Nucleus accumbens (tissue), 56 donors: ENCODE measurements at places on chromosomes 3 and 15.
A peak's percentile ranks its signal among the peaks of the same experiment; 100 is the strongest.

DNA sequence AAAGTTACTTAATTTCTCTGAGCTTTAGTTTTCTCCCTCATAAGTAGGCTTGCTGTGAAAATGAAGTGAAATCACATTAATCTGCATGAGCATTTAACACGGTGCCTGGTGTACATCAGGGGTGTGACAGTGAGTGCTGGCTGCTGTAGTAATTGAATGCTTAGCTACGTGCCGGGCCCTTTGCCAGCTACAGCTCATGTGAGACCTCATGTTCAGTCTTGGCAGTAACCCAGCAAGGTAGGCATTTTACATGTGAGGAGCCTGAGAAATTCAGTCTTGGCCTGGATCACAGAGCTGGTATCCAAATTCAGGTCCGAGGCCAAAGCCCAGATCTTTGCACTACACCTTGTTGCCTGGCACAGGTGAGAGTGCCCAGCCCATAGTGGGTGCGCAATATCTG, 9.1 kb downstream of the GHRL start:
- peak; percentile 17 for DNase-seq

GRCh38 chr3:66501483-66502244, 842 bp upstream of the LRIG1 start:
- DNase-seq, result no peak

- DNase-seq, result no peak
These were observed 101.5 kb upstream of the CBLB start for GRCh38 chr3:105970283-105970682.

DNA sequence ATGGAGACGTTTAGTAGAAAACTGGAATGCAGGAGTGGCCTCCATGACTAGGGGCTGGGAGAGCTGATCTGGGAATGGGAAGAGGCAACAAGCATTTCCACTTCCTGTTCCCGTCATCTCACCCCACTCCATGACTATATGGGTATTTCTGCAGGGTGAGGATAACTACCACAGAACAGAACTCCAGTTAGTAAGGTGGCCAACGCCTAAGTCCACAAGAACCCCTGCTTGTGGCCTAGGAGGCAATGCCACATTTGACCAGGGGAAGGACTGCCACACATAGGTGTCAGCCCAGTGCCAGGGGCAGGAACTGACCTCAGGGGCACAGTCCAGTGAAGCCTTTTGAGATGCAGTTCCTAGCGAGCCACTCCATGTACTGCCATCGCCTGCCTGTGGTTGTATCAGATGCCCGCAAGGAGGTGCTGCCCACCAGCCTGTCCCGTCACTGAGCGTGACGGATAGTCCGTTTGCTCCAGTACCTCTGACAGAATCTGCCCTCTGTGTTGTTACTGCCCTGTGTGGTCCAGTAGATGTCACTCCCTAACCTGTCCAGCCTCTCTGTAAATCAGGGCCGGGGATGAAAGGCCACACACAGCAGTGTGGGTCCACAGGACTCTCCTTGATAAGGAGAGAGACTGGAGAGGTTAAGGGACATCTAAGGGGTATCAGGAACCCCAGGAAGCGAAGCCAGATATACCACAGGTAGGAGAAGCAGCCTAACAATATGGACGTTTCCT, 3.5 kb upstream of the MTFMT start:
- DNase-seq, result no peak

DNA sequence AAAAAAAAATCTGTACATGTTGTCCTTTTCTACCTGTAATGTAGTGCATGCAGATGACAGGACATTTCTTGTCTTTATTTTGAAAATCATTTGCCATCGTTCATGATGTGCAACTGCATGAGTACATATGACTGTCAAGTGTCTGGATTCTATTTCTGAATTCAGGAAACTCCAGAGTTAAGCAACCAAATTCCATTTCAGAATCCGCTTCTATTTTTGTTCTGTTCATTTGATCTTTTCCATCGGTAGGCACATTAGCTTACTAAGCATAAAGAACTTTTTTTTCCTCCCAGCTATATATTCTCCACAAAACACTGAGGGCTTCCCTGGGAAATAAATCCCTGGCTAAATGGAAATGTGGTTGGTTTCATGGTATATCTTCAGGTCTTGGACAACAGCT, 365.6 kb downstream of the PTPRG start:
- DNase-seq, result no peak

- no peak for DNase-seq
These were observed 291.3 kb upstream of the TRIM42 start for GRCh38 chr3:140386357-140387100.

- DNase-seq, result no peak
These were observed 36.5 kb upstream of the DUSP7 start for GRCh38 chr3:52092891-52093290.

DNA sequence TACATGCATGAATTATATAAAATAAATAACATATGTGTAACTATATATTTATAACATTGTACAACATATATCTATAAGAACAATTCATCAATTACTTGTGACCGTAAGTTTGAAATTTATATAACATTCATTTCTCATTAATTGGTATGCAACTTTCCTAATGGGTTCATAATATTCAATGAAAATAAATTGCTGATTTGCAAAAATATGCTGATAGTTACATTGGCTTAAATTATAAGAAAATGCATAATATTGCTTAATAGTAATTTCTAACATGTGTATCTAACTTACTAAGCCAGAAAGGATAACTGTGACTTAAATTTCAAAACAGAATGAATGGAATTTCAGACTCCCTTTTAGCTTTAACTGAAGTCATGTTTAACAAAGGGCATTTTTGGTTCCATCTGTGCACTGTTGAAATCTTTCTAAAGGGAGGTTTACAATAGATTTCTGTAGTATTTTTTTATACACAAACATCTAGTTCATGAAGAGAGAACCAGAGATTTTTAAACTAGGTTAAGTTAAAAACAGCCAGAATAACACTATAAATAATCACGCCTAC, 310.9 kb downstream of the TBC1D5 start:
- DNase-seq, result no peak

GRCh38 chr3:114057011-114057347, 442 bp downstream of the QTRT2 start:
- DNase-seq, result no peak

DNA sequence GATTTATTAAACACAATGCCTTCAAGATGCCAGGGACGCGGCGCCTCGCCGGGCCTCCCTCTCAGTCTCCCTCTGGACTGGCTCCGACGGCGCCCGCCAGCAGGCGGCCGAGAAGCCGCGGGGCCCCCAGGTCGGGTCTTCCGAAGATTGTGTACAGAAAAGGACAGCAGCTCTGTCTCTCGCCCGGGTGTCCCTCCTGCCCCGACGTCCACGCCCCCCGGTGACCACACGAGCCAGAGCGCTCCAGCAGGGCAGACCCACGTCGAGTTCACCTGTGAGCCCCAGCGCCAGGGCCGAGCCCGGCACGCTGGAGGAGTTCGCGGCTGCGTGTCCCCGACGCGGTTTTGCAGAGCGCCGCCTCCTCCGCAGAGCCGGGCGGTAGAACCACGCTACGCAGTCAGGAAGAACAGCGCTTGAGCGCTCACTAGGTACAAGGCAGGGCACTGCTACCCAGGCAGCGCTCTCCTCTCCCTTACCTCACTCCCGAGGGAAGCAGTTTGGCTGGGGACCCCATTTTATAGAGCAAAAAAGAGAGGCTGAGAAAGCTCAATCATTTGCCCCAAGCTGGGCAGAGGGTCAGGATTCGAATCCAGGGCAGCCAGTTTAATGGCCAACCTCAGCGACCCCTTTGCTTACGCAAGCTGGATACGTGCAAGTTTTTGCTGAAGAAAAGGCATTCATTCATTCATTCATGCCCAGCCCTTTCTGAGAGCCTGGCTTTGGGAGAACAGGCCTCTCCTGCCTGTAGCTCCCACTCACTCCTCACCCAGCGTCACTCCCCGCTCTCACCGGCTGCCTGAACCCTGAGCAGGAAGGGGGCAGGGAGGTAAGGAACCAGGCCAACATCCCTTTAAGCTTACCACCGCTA, 3.0 kb upstream of the TLE3 start:
- no peak for DNase-seq

- no peak for DNase-seq
These were observed 23.1 kb downstream of the SLC6A11 start for GRCh38 chr3:10839167-10839566.

GRCh38 chr3:193884652-193885051, 251.3 kb upstream of the HES1 start:
- no peak for DNase-seq

DNA sequence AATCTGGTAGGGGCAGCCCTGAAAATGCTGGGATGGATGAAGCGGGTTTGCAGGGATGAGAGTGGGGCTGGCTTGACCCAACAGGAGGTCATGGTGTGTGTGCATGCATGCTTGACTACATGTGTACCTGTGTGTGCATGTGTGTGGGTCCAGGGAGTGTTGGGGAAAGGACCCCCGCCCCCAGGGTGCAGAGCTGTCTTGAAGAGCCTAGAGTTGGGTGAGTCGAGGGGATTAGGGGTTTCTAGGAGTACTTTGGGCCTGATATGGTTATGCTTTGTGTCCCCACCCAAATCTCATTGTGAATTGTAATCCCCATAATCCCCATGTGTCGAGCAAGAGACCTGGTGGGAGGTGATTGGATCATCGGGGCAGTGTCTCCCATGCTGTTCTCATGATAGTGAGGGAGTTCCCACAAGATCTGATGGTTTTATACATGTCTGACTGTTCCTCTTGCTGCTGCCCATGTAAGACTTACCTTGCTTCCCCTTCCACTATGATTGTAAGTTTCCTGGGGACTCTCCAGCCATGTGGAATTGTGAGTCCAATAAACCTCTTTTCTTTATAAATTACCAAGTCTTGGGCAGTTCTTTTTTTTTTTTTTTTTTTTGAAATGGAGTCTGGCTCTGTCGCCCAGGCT, 5.2 kb upstream of the LCTL start:
- no peak for DNase-seq

DNA sequence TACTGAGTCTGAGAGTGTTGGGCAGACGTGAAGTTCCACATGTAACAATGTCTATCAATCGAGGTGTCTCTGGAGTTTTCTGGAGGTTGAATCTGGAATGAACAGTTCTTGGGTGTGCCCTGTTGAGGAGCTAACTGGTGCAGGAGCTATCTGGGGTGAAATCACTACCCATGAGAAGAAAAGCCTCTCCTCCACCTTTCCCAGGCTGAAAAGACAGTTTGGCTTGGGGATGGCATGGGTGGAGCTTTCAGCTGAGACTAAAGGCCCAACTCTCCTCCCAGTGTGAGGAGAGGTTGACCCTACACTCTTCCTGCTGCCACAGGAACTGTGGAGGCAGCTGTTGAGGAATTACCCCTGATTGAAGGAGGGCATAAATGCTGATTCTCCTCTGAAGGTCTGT, 54.4 kb upstream of the LRRFIP2 start:
- no peak for DNase-seq

DNA sequence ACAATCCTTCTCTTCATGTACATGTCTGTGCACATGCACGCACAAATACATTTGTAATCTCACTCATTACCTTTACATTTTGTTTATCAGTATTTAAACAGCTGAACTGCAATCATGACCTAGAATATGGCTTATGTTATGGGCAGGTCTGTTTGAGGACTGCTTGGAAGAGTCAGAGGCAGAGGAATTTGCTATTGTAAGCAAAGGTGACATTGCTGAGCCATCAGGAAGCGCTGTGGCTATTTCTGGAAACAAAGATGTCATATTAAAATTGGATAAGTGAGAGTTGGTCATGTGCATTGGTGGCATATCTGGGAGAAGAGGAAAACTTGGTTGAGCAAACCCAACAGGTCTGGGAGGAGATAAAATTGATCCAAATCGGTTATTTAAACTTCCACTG, 41.6 kb downstream of the USF3 start:
- no peak for DNase-seq

DNA sequence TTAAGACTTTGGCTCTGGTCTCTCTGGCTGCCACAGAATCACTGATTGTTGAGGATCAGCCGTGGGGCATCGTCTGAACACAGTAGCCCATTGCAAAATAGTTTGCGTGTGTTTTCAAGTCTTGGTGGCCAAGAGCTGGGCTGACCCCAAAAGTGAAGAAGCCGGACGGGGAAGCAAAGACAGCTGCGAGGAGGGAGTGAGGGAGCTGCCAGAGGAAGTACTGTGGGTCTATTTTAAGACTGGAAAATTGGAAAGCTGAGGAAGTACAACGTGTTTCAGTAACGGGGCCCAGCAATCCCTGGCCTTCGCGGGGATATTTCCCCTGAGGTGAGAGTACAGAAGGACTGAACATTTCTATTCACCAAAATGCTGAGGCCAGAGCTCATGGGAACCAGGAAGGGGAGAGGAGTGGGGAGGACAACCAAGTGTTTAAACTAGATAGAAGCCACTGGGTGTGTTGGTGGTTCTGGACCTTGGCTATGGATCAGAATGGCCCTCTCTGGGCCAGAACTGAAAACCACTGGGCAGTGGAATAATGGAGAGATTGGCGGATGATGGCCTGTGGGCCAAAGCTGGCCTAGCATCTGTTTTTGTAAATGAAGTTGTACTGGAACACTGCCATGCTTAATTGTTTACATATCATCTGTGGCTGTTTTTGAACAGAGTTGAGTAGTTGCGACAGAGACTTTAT, 34.1 kb upstream of the LIMD1 start:
- DNase-seq, result peak; percentile 77

DNA sequence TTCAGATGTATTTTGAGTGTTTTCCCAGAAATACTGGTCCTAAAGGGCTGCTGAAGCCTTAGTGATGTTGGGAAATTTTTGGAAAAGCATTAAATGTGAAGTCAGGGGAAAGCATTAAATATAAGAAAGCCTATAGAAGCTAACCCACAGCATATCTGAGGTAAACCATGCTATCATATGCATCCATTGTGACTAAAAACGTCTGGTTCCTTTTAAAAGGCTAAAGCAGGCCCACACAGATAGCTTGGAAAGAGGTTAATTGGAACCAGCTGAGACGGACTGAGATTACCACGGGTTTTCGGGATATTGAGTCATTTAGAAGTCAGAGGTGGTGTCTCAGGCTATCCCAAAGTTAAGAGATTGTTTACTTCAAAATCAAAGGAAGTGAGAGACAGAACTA, 78.2 kb downstream of the CYP19A1 start:
- no peak for DNase-seq

DNA sequence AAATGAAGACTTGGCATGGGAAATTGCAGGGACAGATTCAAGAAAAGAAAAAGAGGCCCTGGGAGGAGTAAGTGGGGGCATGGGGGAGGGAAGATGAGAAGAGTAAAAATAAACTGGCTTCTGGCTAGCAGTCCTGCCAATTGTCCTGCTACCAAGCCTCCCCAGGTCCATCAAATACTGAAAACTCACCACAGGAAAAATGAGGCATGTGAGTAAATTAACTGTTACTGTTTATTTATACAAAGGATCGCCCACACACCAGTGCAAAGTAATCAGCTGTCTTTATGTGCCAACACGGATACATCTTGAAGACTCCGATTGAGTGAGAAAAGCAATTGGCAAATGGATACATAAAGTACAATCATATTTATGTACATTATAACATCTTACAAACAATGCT, 10.7 kb upstream of the KLHL25 start:
- no peak for DNase-seq
